ENCODE measurements at places on chromosomes 3 and 15.

DNA sequence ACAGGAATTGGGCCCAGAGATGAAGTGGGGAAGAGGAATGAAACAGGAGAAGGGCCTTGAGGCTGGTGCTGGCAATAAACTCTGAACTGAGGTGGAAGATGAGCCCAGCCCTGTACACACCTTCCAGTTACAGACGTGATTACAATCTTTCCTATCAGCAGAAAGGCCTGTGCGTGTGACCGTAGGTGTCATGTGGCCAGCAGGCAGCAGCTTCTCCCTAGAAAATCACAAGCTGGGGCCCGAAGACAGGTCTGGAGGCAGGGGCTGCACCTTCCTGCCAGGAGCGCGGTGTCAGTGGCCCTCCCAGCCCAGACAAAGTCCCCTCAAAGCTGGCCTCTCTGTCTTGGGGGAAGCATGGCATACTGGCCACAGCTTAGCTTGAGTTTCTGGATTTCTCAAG lies 16.7 kb upstream of the PIGZ start:
- no peak for DNase-seq

DNA sequence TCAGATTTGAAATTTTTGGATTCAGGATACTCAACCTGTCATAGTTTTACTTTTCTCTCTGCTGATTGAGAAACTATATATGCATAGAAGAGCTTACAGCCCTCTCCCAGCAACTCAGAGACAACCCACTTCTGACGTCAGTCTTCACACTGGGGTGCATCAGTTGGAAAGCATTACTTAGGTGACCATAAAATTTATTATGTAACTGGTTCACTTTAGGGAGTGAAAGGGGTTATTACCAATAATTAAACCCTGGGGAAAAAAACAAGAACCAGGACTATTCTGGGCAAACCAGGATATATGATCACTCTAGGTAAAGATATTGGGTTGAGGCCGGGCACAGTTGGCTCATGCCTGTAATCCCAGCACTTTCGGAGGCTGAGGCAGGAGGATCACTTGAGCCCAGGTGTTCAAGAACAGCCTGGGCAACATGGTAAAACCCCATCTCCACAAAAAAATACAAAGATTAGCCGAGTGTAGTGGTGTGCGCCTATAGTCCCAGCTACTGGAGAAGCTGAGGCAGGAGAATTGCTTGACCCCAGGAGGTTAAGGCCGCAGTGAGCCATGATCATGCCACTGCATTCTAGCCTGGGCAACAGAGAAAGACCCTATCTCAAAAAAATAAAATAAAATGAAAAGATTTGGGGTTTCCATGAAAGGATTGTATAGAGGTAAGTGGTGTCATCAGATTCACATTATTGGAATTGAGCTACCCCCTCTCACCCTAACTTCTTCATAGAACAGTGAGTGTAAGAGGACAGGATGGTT lies 27.1 kb downstream of the HES1 start:
- no peak for DNase-seq

DNA sequence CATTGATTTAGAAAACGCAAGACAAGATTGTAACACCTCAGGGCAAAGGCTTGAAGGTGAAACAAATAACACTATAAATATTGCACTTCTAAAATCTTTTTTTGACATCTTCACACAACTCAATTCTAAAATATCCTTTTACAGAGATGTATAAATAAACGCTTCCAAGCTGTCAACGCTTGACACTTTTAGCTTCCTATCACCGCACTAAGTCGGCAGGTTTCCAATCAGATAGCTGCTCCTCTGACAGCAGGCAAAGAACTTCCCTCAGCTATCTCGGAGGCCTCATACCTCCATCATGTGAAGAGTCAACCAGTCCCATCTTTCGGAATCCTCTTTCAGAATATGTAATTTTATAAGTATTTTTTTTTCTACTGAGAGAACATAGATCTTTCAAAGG lies 71.0 kb downstream of the PCOLCE2 start:
- DNase-seq = no peak

DNA sequence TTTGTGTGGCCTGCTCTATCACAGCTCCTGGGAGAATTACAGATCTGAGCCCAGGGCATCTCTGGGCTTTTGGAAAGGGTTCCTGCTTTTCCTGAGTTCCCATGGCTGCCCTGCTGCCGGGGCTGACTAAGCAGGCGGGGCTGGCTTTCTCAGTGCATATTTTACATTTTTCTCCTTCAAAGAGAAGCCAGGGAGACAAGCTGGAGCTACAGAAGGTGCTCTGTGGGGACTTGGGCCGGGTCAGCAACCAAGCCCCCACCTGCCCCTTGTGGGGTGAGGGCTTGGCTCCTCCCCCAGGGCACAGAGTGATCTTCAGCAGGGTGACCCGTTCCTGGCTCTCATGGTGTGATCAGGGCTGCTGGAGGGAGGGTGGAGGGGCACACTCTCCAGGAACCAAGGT lies 17.4 kb downstream of the ABTB1 start:
- peak; percentile 18 for DNase-seq

GRCh38 chr3:123817413-123817812 lies 66.7 kb downstream of the MYLK start:
- DNase-seq = no peak

DNA sequence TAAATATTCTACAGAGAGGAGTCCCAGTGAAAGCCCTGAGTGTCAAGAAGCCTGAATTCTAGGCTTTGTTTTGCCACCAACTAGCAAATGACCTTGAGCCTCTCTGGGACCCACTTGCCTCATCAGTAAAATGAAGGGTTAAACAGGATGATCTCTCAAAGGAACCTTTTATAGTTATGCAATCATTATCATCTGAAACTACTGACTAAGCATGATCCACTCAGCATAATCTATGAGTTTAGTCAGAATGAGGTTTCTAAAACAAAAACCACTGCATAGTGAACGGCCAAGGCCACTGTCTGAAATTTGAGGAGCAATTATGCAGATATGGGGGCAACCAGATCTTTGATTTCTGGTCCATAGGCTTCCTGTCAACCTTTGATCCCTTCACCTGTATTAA lies 319.0 kb downstream of the MECOM start:
- no peak for DNase-seq

- no peak for DNase-seq
Observed at GRCh38 chr3:68819361-68819760, 113.0 kb downstream of the TAFA4 start.

DNA sequence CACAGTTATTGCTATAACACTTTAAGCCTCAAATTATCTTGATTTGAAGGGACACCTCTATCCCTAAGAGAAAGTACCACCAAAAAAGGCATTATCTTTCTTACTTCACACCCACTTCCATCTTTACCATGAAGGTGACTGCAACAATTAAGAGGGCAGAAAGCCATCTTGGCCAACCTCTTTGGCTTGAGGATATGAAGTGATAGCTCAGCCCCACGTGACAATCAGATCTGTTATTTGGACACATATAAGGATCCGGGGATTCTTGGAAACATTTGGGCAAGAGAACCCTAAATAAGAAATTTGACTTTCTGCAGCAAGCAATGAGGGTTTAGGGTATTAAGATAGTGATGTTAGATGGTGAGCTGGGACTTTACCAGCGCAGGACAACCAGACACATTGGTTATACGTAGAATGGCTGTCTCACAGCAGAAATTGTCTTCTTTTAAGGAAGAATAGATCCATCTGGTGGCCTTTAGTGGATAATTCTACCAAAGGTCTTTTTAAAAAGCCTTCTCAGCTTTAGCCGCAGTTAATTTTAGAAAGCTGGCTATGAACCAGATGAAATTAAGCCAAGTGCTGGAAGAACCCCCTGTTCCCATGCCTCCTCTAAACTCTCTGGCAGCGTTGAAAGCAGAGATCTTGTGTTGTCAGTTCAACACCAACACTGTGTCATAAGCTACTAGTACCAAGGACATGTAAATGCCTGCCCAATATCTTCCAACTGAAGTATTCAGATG lies 12.3 kb downstream of the HCLS1 start:
- no peak for DNase-seq

DNA sequence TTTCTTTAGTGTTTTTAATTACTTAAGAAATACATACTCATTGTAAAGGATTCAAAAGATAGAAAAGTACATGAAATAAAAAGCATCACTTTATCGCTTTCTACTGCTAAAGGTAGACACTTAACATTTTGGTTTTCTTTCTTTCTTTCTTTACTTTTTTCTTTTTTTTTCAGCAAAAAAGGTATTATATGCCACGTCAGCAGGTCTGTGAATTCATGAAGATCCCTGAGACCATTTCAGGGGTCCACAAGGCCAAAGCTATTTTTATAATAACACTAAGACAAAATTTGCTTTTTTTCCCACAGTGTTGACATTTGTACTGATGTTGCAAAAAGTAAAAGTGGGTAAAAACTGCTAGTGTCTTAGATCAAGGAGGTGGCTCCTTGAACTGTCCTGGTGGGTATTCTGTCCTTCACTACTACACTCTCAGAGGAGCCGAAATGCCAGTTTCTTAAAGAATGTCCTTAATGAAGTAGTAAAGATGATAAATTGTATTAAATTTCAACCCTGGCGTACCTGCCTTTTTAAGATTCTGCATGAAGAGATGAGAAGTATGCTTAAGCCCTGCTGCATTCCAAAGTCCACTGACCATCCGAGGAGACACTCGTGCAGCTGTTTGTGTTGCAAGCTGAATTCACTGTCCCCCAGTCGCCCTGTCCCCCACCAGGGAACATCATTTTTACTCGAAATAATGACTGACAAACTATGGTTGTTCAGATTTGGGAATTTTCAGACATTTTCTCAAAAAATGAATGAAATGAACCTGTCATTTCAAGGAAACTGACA lies 106.7 kb upstream of the PIAS1 start:
- no peak for DNase-seq

DNA sequence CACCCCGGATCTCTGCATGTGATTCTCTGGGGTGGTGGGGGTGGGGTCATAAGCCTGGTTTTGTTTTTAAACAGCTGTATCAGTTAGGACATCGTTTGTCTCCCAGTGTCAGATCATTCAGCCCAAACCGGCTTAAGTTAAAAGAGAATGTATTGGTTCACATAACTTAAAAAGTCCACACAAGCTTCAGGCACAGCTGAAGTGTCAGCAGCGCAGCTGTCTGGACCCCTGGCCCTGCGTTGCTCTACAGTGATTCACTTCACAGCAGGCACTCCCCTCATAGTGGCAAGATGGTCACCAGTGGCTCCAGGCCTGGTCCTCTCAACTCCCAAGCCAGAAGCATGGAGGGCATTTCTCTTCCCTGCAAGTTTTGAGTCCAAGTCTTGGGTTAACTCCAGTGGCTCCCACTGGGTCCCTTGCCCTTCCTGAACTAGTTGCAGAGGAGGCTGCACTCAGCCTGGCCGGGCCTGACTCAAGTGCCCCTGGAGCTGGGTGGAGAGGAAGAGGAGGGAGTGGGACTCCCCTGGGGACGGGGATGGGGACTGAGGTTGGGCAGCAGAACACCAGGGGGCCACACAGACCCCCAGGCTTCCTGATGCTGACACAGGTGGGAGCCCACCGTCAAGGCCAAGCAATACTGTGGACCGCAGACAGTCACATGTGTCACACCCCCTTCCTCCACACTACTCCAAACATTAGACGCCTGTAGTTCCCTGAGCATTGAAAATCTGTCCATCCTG lies 28.9 kb upstream of the GP9 start:
- no peak for DNase-seq

DNA sequence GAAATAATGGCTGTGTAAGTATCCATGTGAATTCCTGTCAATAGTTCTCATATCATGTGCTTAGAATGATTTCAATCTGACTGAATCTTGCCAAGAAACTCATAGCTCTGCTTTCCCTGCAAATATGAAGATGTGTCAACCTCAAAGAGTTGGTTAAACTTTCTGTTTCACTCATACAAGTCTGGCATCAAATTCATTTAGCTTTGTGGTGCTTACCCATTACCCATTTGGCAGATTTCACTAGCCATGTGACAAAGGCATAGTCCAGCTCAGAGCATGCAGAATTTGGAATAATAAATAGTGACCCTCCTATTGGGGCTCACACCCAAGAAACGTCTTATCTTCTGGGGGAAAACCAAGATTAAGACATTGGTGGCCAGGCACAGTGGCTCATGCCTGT lies 256.6 kb upstream of the TPRG1 start:
- no peak for DNase-seq

GRCh38 chr3:178479860-178480259 lies 56.4 kb upstream of the KCNMB2 start:
- no peak for DNase-seq

DNA sequence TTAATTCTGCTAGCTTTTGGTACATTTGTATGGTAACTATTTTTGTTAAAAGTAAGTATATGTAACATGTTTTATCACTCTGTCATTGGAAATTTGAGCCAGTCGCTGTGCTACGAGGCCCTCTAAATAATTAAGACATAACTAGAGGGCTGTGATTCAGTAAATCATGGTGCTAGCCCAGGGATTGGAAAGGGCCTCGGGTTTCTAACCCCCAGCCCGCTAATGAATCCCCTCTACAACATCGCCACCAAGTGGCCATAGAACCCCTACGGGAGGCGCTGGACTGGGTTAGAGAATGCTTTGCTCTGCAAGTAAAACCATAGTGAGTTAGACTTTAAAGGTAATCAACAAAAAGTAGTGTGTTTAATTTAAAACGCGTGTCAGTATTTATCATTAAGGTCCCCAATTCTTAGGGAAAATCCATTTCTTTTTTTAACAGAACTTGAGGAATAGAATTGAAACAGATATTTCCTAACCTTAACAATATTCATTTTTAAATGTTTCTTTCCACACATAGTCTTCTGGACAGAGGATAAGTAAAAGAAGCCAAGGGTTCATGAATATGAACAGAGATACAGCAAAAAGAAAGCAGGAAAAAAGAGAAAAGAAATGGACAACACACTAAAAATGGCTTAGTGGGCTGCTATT lies 744.7 kb downstream of the EPHA3 start:
- no peak for DNase-seq

- no peak for DNase-seq
Observed at GRCh38 chr3:138594150-138594934, at the start of gene CEP70. Gene CEP70 (minus strand): TSS chr3:138594260. CDS start chr3:138572927, 21,333 bp downstream.

- DNase-seq = no peak
Observed at GRCh38 chr3:157300094-157300493, 136.6 kb upstream of the PTX3 start.

GRCh38 chr3:32436816-32437189 lies 45.1 kb downstream of the CMTM7 start:
- DNase-seq = no peak

DNA sequence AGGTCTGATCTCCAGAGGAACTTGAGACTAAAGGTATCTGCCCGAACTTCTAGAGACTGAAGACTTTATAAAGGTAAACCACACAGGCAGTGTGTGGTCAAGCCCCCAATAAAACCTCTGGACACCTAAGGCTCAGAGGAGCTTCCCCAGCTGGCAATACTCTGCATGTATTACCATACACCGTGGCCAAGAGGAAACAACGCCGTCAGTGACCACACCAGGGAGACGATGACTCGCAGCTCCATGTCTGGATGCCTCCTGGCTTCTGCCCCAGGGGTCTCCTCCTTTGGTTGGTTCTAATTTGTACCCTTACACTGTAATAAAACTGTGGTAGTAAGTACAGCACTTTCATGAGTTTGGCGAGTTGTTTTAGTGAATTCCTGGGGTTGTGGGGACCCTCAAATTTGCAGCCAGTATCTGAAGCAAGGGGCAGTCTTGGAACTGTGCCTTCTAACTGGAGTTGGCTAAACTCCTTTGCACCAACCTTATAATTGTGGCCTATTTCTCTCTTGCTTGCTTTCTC lies 32.1 kb upstream of the BCL2L10 start:
- peak; percentile 30 for DNase-seq

GRCh38 chr3:172614340-172615274 lies 91.4 kb upstream of the TNFSF10 start:
- no peak for DNase-seq

GRCh38 chr3:161552984-161553560 lies 56.5 kb downstream of the OTOL1 start:
- no peak for DNase-seq

All from T1000 (cell line).